Brain (organoid and tissue), 16 donors: ENCODE measurements at places on chromosomes 7 and 10. TPM values are rescaled to one million over a fixed set of nuclear protein-coding genes. Genes with fewer than 3 reads are reported as not detected.

- DNase-seq, result peak; percentile 94
Observed at GRCh38 chr10:128268015-128268722, 141.9 kb upstream of the MKI67 start.

DNA sequence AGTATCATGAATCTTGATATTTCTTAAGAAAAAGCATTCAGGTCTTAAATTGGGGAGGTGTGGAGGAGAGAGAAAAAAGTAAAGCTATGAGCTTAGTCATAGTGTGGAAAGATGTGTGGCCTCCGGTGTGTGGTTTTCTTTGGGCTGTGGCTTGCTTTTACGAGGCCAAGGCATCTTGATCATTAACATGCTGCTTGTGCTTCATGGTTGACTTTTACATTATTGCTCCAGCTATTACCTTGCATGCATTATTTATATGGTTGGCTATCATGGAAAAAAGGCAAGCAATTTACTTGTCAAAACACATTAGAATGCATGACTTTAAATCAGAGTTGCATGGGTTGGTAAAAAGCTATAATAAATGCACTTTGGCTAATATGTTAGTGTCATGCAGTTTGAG lies 300.7 kb upstream of the ADARB2 start:
- DNase-seq, result no peak

GRCh38 chr10:118970770-118971169 lies 58.7 kb upstream of the NANOS1 start:
- DNase-seq, result no peak

DNA sequence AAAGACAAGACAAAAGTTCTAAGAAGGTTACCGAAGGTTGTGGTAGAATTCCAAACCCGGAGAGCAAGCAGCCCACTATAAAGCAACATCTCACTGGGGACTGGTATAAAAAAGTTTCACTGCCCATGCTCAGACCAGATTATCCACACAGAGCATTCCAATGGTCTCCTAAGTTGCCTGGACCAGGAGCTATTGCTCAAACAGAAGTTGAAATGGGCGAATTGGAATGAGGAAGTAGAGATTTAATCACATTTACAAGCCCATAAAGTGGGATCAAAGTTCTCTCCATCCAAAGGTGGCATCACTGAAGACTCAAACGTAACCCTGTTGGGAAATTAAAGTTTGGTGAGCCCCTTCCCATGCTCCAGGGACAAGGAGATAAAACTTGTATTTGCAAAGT lies 19.8 kb downstream of the OR2F1 start:
- no peak for DNase-seq

GRCh38 chr10:61391281-61391680 lies 61.9 kb downstream of the TMEM26 start:
- DNase-seq, result no peak

DNA sequence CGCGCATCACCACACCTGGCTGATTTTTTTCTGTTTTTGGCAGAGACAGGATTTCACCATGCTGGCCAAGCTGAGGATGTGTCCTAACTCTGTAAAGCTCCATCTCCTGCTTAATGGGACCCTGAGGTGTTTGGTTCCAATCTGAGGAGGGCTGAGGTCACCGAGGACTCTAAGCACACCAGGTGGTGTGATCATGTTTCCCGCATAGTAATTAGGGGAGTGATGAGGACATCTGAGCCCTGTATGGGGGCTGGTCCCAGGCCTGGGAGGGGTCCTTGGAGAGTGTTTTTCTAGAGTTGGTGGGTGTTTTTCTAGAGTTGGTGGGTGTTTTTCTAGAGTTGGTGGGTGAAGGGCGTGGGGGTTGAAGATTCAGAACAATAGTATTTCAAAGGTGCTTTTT lies 3.0 kb upstream of the ABHD11 start:
- no peak for DNase-seq

DNA sequence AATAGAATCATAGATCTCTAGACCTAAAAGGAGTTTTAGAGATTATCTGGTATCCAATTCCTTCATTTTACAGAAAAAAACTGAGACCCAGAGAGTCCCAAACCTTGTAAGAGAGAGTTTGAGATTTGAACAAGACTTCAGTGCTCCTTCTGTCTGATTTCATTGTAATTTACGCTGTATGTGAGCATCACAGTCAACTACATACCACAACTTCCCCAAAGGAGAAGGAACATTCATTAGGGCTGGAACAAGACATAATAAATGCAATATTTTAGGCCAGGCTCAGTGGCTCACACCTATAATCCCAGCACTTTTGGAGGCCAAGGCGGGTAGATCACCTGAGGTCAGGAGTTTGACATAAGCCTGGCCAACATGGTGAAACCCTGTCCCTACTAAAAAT lies 17.3 kb upstream of the PRKAR2B start:
- DNase-seq, result no peak

- no peak for DNase-seq
Observed at GRCh38 chr10:43376046-43376635, 4.7 kb downstream of the FXYD4 start.

GRCh38 chr7:87027900-87028299 lies 31.6 kb downstream of the ELAPOR2 start:
- DNase-seq, result no peak

GRCh38 chr10:119205894-119206602 lies 1.3 kb upstream of the GRK5 start:
- DNase-seq, result no peak

GRCh38 chr10:124494046-124494807 lies 32.6 kb downstream of the LHPP start:
- no peak for DNase-seq

DNA sequence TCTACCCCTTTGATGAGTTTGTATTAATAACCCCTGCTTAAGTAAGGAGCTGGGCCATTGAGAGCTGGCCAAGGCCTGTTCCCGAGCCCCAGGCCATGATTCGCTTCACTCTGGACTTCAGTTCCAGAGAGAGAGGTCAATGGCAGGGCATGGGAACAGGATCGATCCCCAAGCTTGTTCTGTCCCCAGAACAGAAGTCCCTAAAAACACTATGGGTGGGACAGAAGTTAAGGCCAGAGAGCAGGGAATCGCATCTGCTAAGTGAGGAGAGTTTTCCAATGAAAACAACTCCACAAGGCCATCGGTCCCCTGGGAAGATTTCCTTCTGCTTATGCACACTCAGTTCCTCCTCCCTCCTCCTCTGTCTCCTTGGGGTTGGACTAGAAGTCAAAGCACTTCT lies 159.6 kb downstream of the LSM5 start:
- no peak for DNase-seq

- DNase-seq, result no peak
Observed at GRCh38 chr7:39451901-39452300, 114.3 kb upstream of the YAE1 start.

DNA sequence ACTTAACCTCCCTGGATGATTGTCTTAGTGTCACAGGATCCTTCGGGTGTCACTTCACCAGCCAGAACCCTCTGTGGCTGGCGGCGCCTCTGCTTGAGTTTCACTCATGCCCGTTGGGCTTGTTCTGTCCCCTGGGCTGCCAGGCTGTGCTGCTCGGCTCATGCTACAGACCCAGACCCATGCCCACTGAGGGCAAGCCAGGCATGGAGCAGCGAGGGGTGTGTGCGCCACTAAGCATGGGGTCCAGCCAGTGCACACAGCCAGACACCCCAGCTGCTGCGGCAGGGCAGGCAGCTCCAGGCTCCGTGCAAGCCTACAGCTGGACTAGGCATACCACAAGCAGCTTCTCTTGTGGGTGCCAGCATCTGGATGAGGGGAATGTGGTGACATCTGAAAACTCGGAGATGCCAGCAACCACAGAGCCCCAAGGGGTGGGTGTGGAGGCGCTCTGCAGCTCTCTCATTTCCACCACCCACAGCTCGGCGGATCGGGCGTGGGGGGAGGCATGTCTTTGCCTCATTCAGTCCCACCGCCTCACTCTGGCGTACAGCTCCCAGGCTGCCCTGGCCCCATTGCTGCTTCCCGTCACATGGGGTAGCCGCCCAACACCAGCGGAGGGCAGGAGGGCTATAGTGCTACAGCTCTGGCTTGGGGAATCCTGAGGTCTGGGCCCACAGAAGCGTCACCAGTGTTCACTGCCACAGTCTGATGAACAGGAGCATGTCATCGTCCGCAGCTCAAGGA lies 269.6 kb upstream of the LRGUK start:
- DNase-seq, result no peak

The C7orf33 gene
- polyA plus RNA-seq, result not detected

The MINDY4 gene
- polyA plus RNA-seq, result 5.1 TPM

The AKR1C4 gene
- not detected for polyA plus RNA-seq
